ENCODE measurements at places on chromosomes 2 and 18.

DNA sequence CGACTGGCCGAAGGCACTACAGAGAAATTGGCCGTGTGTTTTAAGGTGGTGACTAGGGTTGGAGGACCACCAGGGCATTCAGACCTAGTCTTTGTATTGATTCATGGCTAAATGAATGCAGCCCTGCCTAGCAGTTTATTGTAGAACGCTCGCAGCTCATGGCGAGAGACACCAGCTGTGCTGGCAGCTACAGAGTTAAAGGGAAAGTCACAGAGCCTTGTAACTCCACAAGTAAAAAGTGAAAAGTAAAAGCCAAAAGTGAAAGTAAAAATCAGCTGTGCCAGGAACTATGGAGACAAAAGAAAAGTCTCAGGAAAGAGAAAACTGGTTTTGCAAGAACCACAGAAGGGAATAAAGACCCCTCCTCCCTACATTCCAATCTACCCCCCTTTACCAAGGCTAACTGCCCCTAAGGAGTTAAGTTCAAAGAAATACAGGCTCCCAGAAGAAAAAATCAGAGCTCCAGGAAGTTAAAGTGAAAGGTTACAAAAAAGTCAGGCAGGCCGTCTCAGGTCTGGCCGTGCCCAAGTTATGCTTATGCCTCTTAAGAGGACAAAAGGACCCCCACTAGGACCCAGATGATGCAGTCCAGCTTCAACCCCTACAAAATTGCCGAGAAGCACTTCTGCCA lies 46.4 kb upstream of the SELENOI start:
- DNase-seq: no peak

DNA sequence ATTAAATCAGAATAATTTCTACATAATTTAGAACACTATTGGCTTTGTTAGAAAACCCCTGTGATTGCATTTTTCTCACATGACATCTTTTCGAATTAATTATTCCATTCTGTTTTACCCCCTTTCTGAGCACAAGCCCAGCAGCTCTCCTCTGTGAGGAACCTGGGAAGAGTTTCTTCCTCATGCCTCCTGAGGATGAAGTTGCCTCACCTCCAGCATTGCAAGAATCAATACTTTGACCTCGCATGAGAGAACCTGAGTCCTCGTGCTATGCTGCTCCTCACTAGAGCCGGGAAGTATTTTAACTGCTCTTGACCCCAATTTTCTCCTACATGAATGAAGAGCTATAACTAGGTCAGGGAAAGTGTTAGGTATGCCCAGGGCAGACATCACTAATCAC lies 77.1 kb upstream of the RAPH1 start:
- no peak for DNase-seq

GRCh38 chr2:36770542-36771287 lies 74.2 kb downstream of the VIT start:
- no peak for DNase-seq

GRCh38 chr2:155815851-155816250 lies 516.7 kb downstream of the NR4A2 start:
- DNase-seq: no peak

- DNase-seq: no peak
These were observed 200.4 kb upstream of the SH3BP4 start for GRCh38 chr2:234751275-234751973.
